ENCODE measurements at places on chromosomes 6 and 20. TPM values are rescaled to one million over a fixed set of nuclear protein-coding genes. Genes with fewer than 3 reads are reported as not detected.

Gene KCNK16
- not detected for total RNA-seq

- no peak for DNase-seq
These were observed 116.9 kb downstream of the PLG start for GRCh38 chr6:160818934-160819333.

DNA sequence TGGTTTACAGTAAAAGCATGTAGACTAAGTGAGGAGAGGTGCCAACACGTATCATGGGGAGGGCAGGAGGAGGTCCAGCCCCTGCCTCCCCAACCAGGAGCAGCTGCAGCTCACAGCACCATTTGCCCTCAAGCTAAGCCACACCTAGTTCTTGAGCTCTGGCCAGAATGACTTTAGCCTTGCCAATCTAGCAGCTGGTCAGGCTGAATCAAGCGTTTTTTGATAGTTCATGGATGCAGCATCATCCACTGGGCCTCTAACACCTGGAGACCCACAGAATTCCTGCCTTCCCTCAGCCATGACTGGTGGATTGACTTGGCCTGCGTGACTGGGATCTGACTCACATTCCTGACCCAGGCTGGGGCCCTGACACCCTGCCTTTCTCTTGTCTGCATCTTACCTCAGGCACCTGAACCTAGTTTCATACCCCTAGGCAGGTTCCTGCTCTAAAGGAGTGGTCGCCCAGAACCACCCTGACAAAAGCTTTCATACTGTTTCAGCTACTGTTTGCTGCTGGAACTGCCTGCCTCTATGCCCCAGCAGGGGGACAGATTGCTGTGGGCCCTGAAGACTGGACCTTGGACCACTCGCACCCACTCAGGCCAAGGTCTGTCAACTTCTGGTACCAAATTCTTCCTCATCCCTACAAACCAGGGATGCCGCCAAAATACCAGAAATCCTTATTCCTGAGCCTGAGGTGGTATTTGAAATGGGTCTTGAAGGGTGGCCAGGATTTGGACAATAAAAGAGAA lies 122.3 kb downstream of the QRSL1 start:
- DNase-seq = no peak

Gene ETV7
- 13.4 TPM for total RNA-seq

DNA sequence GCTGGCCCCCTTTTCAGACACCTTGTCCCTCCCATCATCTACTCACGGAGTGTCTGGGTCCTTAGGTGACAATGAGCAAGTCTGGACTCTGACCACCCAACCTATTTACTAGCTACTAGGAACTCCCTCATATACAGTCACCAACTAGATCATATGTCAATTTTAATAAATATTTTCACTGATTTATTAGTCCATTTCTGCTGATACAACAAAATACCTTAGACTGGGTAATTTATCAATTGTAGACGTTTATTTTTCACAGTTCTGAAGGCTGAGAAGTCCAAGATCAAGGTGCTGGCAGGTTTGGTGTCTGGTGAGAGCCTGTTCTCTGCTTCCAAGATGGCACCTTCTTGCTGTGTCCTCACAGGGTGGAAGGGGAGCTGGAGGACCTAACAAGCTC lies 229.7 kb downstream of the PTPRT start:
- no peak for DNase-seq

DNA sequence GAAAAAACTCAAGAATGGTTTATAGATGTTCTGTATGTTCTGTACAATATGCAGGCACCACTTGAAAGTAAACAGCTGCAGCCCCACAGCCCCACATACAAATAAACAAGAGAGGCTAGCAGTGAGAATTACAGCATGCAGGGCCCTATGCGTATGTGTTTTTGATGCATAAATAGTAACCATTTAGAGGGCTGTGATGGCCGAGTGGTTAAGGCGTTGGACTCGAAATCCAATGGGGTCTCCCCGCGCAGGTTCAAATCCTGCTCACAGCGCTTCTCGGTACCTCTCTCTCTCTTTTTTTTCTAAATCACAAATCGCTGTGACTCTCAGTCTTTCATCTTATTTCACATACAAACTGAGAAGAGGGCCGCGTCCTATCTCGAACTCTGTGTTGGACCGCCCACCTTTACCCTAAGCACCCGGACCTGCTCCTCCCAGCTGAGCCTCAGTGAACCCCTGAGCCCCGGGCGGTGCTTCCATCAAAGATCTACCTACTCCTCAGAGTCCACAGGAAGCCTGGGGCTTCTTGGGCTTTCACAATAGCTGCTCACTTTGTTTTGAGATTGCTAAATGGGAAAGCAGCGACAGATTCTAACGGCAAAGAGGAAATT lies 37.7 kb upstream of the PRSS16 start:
- DNase-seq = no peak

DNA sequence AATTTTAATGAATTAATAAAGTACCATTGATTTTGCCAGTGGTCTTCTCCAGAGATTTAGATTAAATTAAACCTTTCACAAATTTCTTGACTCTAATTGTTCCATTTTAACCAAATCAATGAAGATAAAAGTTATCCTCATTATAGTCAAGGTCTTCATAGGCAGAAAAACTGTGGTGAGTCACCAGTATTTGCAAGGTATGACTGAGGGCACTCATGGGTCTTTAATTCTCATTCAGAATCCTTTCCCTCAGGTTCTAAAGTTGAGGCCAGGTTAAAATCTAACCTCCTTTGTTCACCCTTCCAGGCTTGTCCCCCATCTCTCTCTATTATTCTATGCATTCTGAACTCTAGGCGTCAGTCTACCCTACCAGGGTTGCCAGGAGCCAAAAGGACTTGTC lies 93.9 kb downstream of the JAG1 start:
- DNase-seq = no peak

GRCh38 chr20:53739799-53740785 lies 146.5 kb upstream of the ZNF217 start:
- DNase-seq = peak; percentile 22

Gene ABHD16A
- 47.2 TPM for total RNA-seq
